Suprapubic skin (tissue), 4 donors: ENCODE measurements at places on chromosomes 3 and 15. TPM values are rescaled to one million over a fixed set of nuclear protein-coding genes. Genes with fewer than 3 reads are reported as not detected.

- no peak for DNase-seq
Measured at GRCh38 chr15:69810431-69811354, 287.0 kb downstream of the TLE3 start.

GRCh38 chr15:90126596-90127435, 24.5 kb upstream of the IDH2 start:
- no peak for DNase-seq

DNA sequence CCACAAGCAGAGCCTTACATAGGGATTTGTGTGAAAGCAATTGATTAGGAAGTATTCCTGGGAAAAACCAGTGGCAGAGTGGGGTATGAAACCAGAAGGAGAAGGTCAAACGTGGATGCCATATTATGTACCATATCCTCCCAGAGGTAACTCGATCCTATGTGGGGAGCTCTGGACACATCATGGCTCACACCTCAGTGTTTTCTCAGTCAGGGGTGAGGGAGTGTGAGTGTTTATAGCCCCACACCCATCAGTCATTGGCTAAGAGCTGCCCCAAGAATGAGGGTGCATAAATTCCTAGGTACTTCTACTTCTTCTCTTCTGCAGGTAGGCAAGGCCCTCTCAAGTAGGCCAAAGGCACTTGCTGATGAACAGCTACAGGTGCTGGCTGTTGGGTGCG, 28.2 kb upstream of the PDZRN3 start:
- DNase-seq, result no peak

GRCh38 chr3:127694467-127695215, 21.9 kb downstream of the ABTB1 start:
- DNase-seq, result no peak

- no peak for DNase-seq
Measured at GRCh38 chr15:67043939-67044771, 21.2 kb upstream of the SMAD3 start.

GRCh38 chr15:57152133-57152532, 224.2 kb upstream of the CGNL1 start:
- no peak for DNase-seq

GRCh38 chr3:151209654-151210053, 6.6 kb upstream of the GPR171 start:
- no peak for DNase-seq

DNA sequence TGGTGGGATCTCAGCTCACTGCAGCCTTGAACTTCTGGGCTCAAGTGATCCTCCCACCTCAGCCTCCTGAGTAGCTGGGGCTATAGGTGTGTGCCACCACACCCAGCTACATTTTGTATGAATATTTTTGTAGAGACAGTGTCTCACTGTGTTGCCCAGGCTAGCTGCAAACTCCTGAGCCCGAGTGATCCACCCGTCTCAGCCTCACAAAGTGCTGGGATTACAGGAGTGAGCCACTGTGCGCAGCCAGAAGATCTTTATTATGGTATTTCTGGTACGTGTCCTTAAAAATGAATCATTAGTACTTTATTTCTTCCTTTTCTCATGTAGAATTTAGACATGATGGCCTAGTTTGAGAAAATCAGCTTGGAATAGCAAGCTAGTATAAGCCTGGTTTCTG, 153.3 kb downstream of the BCHE start:
- no peak for DNase-seq

The HDC gene
- total RNA-seq, result not detected

The CCDC39 gene
- total RNA-seq, result not detected
